Vagina (tissue), 2 donors: ENCODE measurements at places on chromosomes 11 and 22.

DNA sequence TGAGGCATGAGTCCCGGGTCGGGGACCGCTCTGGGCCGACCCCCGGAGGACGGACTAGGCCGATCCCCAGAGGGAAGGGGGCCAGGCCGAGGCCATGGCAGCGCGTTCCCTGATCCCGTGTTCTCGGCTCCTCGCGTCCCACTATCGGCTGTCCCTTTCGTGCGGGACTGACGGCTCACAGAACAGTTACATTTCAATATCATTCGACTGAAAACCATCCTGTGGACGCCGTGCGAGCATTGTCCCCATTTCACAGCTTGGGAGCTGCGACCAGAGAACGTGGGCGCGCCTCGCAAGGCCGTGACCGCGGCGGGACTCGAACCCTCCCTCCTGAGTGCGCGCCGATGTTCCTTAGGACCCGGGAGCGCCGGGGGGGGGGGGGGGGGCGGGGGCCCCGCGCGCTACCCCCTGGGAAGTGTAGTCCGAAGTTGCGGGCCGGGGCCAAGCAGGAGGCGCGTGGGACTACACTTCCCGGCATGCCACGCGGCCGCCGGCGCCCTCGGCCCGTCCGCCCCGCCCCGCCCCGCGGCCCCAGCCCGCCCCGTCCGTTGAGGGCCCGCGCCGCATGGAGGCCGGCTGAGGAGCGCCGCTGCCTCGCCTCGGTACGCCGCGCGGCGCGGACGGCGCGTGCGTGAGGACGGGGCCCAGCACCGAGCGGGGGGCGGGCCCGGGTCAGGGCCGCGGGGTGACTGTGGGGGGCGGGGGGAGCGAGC lies at the start of gene TRABD:
TSS of gene TRABD (plus strand) at position 539 of the 713 bp plus-strand sequence. CDS start 7,148 bp downstream, outside the sequence.
- no peak for DNase-seq

GRCh38 chr22:47582067-47582466 lies 819.6 kb downstream of the TBC1D22A start:
- no peak for DNase-seq

DNA sequence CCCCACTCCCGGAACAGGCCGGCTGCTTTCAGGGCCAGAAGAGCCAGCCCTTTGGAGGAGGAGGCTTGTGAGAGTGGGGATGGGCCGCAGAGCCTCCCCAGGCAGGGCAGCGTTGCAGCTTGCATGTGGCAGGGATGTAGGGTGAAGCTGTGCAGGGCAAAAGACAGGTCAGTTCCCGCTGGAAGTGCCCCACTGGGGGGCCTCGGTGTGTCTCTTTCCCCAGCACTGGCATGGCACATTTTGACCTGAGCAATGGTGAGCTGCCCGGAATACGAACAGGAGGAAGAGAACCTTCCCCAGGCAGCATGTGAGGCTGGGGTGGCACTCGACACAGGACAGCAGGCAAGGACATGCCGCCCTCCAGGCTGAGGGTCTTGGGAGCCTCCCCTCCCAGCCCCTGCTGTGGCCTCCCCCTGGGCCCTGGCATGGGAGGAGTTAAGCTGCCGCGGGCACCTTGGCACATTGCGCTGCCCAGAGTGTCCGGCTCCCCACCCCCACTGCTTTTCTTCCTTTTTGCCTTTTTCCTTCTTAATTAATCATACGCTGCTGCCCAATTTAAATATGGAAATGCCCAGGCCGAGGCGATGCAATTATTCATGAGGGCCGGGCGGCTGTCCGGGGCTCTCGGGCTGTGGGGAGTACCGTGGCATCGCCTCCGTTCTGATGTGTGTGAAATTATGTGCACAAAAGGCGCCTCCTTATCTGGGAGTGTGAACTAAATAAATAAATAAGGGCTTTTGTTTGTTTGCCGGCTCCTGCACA lies 76.0 kb upstream of the WNT7B start:
- DNase-seq = no peak

DNA sequence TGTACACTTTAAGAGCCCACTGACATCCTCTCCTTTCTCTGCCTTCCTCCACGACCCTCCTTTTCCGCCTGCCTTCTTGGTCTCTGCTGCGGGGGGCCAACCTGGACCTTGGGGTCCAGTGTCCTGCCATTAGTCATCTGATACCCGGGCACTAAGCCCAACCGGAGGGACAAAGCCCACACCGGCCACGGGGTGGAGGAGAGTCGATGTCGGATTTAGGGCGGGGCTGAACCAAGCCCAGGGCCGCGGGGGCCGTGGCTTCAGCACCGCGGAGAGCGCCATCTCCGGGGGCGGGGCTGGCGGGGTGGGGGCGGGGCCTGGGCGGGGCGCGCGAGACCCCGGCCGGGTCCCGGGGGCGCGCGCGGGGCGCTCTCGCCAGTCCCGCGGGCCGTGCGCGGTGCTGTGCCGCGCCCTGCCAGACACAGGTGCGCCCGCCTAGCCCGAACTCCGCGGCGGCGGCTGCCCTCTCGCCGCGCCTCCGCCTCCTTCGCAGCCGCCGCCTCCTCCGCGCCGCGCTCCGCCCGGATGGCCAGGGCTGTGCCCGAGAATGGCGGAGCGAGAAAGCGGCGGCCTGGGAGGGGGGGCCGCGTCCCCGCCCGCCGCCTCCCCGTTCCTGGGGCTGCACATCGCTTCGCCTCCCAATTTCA lies at the start of gene MAPK8IP1:
TSS of gene MAPK8IP1 (plus strand) at position 378 of the 647 bp plus-strand sequence. CDS start at position 548, 170 bp downstream.
- DNase-seq = no peak

DNA sequence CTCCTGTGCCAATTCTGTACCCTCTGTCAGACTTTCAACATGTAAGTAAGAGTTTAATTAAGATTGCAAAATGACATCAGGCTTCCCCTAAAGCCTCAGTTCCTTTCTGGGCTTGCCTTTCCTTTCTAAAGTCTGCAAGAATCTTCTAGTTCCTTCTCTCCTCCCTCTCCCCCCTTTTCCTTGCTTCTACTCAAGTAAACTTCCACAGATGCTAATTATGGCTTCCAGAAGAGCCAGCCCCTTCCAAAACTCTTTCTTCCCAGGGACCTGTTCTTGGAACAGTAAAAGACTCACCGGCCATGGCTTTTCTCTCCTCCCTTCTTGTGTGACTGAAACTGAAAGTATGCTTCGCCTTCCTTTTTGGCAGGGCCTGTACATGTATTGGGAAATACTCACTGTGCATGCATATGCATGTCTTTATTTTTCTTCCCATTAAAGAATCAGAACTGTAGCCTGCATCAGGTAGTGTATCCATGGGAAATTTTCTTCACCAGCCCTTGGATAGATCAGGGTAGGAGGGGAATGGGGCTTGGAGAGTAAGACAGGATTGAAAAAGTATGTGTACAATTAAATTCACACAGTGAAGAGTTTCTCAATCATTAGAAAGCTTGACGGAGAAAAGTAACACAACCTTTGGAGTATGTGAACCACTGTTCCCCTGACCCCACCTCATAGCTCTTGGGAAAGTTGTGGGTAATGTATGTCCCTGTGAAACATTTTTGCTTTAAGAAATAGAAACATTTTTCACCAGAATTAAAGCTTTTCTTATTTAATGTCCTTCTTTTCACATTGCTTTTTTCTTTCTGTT lies at the start of gene CASP1:
TSS of gene CASP1 (minus strand) at position 332 of the 808 bp plus-strand sequence. CDS start at position 301, 31 bp downstream.
- DNase-seq = no peak

DNA sequence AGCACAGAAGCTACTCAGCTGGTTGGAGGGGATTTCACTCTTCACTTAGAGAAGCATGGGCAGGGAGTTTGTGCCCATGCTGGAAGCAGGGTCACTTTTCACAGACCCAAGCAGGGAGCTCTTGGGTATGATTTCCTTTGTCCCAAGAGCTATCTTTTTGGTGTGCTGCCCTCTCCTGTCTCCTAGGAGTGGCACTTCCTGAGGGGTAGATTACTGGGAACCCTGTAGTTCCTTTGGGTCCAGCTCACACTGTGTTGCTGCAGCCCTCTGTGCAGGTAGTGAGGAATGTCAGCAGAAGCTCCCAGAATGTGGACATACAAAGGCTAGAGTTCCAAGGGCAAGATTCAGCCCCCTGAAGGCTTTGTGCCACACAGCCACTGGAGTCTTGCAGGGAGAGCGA lies 537.1 kb upstream of the ANO3 start:
- no peak for DNase-seq

- no peak for DNase-seq
These were observed 21.5 kb downstream of the ETS1 start for GRCh38 chr11:128565881-128566280.

- DNase-seq = no peak
These were observed 866 bp upstream of the RRM1 start for GRCh38 chr11:4093519-4094347.

GRCh38 chr22:19654338-19654987 lies 59.8 kb upstream of the SEPTIN5 start:
- DNase-seq = no peak

GRCh38 chr22:41957941-41958556 lies 6.1 kb downstream of the SMIM45 start:
- no peak for DNase-seq

DNA sequence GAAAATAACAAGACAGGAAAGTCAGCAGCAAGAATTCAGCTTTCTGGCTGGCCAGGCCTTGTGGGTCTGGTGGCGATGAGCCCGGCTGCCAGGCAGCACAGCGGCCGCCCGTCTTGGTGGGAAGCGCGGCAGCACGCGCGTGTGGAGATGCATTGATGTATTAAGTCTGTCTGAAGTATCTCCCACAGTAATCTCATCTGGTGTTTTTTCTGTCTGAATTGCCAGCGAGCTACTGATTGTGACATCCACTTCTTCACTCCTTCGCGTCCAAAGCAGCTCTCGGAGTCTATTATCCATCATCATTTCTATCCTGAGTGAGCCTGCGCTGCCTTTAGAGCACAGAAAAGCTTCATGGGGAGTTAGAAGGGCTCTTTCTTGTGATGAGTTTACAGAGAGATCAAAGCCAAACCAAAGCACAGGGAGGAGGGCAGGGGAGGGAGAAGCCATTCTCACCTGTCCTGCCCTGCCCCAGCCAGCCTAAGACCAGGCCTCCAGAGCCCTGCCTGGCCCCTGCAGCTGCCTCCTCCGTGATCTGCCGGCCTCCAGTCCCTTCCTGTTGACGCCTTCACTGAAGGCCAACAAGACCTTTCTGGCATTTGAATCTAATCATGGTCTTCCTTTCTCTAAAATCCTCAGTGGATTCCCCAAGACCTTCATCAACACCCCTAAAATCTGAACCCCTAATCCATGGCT lies 1419.0 kb downstream of the TBC1D22A start:
- no peak for DNase-seq

- DNase-seq = no peak
These were observed 1187.6 kb downstream of the BRD1 start for GRCh38 chr22:48639896-48640748.

DNA sequence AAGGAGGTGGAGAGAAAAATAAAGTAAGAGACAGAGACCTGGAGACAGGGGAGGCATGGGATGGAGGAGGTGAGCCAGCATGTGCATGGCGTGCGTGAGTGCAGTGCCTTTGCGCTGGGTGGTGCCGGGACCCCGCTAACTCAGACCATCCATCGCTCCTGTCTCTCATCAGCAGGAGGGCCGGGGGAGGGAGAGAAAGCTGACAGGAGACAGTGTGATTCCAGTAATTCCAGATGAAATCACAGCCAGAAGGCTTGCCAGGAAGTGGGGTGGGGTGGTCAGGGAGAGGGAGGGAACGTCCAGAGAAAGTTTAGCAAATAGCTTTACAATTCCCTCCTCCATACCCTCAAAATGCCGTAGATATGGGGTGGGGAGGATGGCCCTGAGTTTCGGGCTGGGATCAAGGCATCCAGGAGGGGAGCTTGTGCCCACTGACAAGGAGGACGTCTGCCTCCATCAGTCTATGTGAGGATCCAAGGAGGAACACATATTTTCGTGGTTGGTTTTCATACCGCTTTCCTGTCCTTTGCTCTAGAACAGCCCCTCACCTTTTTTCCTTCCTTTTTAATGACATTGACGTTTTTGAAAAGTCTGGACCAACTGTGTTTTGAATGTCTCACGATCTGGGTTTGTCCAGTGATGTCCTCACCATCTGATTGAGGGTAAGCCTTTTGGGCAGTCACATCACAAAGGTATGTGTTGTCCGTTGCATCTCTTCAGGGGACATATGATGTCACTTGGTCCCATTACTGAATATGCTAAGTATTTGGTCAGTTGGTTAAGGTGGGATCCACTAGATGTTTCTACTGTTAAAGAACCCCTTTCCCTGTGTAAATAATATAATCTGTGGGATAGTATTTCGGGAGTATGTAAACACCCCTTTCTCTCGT lies 567.3 kb downstream of the MIAT start:
- no peak for DNase-seq
